Colonic mucosa (tissue), 4 donors: ENCODE measurements at places on chromosomes 1 and 21. TPM values are rescaled to one million over a fixed set of nuclear protein-coding genes. Genes with fewer than 3 reads are reported as not detected.

TSPEAR gene
- total RNA-seq, result not detected

DNA sequence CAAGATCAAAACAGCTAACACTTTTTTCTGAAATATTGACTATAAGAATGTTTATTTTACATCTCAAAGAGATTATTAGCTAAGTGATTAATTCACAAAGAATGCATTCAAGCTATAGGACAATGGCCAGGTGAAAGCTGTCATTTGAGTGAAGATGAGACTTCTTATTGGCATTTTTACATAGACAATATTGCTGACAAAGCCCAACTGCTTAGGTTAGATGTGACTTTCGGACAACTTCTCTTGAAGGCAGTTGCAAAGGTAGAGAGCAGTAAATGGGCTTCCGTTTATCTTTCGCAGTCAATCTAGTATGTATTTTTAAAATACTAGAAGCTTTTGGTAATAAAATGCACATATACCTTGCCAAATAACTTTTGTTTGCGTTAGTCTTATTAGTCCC lies 1041.3 kb downstream of the AMY1C start:
- no peak overlapping the region for H3K4me3 ChIP-seq
- H3K4me1 ChIP-seq, result no peaks in the 10 kb centered on the region

DNA sequence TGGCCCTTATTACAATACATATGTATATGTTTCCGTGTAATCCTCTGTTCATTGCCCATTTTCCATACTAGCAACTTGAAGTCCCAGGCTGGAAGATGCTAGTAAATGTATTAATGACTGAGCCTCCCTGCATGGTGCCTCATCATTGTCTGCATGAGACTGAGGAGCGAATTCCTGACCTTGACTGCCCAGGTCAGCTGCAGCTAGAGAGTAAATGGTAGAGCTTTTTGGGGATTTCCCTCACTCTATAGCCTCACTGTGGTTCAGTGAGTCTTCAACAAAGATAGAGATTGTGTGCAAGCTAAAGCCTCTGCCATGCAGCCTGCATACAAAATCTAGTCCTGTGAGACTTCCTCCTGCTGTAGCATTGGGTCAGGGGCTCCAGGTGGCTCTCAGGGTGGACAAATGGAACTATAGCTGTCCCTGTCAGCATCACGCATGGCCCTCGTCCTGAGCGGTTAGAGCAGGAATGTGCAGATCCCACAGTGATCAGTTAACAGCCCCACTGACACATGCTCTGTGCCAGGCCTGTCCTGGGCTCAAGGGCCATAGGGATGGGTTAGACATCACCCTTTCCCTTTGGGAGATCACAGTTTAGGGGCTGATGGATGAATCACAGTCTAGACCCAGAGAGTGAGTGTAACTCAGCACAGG lies 741.7 kb downstream of the MATN1 start:
- H3K36me3 ChIP-seq, result no peaks in the 10 kb centered on the region
- no peak overlapping the region for H3K27ac ChIP-seq
- no peak for DNase-seq
- no peaks in the 10 kb centered on the region for H3K27me3 ChIP-seq
- no peak overlapping the region for H3K4me3 ChIP-seq

GRCh38 chr1:192559115-192560006 lies 16.2 kb upstream of the RGS1 start:
- no peak overlapping the region for H3K4me3 ChIP-seq
- H3K27me3 ChIP-seq, result no peaks in the 10 kb centered on the region
- no peaks in the 10 kb centered on the region for H3K36me3 ChIP-seq
- DNase-seq, result no peak
- no peaks in the 10 kb centered on the region for H3K4me1 ChIP-seq
- H3K27ac ChIP-seq, result no peak overlapping the region
